Skeletal muscle cell (primary cell): ENCODE measurements at places on chromosomes 3 and 15.

DNA sequence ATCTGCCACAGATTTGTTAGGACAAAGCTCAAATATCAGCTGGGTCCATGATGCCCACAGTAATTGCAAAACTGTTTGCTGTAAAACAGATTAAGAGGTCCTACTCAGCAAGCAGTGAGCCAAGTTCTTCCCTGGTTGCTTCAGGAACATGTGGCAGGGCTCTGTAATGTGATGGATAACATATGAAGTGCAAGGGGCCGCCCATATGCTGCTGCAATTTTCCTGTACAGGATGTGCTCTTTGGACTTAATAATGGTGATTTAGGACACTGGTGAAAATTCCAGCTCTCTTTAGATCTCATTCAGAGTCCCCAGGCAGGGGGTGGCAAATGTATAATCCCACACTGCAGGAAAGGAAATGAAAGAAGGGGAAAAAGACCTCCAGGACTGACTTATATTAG is 289.4 kb downstream of the LSAMP start:
- DNase-seq: peak; percentile 49

DNA sequence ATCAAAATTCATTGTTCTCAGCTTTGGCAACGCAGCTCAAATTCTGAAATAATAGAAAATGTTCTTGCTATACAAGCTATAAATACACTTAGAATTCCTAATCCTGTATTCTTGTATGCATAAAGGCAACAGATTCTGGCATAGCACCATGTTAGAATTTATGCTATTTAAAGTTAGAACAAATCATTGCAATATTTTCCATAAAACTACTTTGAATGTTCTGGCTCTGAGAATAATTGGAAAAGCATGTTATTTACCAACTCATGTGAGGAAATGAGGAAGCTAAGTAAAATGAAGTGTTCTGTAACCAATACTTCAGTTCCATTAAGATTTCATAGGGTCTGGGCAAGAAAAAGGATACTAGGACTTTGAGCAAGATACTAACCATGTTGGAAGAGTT is 888.9 kb downstream of the SQOR start:
- DNase-seq: no peak

GRCh38 chr3:127796831-127797150 is 25.5 kb downstream of the MGLL start:
- no peak for DNase-seq

- no peak for DNase-seq
These were observed 40.4 kb downstream of the DPH3 start for GRCh38 chr3:16224325-16224724.

DNA sequence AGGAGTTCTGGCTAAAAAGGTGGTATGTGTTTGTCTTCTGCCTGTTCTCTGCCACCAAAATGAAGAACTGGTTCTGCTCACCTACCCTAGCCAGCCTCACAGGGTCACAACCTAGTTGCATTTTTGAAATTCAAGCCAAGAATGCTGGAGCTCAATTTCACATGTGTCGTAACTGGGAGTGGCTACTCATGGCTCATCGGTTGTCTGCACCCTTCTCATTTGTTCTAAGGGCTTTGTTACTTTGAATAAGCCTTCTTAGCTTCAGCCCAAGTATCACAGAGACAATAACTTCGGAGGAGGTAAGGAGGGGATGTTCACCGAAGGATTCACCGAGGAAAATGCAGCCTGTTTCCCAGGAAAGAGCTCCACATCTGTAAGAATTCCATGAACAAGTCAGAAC is 134.3 kb upstream of the RARB start:
- no peak for DNase-seq

DNA sequence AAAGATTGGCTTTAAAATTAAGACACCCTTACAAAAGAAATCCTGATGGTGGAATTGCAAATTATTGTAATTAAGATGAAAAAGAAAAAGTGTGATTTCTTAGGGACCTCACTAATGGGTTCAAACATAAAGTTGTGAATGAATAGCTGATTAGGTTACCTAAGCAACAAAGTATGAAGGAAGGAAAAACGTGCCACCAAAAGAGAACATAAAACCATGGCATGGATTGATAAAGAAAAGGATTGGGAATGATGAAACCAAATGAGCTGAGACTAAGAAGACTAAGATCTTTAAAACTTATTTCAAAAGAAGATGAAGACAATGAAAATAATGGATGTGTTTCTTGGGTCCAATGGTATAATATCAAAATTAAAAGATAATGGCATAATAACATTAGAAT is 32.2 kb upstream of the GUCA1C start:
- DNase-seq: no peak

DNA sequence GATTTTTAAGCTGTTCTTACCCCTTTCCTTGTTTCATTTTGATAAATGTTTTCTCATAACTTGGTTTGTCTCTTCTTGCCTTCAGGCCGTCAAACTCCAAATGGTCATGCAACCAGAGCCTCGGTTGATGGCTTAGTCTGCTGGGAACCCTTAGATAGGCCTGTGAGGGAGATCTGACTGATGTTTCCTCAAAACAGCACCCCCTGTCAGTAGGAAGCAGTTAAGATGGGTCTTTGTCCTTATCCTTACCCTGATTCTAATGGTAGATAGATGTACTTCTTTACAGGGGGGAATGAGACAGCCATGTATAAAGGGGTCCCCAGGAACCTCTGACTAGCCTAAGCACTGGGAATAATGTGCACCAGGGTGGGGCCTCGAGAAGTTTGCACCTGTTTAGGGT is 16.3 kb upstream of the OR5H1 start:
- DNase-seq: no peak

- no peak for DNase-seq
These were observed 244.4 kb upstream of the TOPAZ1 start for GRCh38 chr3:43997316-43997715.

- DNase-seq: no peak
These were observed 19.6 kb downstream of the CSRNP1 start for GRCh38 chr3:39133822-39134221.

DNA sequence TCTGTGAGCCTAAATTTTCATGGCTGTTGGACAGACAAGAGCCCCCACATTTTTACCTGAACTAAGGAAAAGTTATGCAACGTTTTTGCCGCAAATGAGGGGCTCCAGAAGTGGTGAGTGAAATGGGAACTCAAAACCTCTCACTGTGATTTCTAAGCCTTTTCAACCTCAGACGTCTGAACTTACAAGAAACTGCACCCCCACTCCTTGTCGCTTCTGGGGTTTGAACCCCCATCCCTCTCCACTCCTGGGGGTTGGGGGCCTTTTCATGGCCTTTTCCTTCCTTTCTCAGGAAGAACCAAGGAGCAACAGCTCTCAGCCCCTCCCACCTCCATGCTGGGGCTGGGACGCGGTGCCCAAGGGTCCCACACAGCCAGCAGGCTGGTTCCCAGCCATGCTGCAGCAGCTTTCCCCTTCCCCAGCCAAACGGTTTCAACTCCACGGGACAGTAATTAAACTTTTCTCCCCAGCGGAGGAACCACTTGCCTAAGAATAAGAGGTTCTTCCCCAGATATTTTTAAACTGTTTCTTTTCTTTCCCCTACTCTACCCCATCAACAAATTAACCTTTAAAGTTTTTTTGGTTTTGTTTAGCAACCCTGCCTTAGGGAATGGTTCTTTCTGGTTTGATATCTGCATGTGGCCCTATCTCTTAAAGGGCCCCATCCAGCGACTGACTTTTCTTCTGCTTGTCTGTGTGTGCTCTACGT is 387.6 kb upstream of the CBLB start:
- no peak for DNase-seq

GRCh38 chr15:59879506-59880265 is 124.4 kb upstream of the FOXB1 start:
- peak; percentile 79 for DNase-seq

- no peak for DNase-seq
These were observed 33.2 kb downstream of the ST3GAL6 start for GRCh38 chr3:98796334-98796733.
